ENCODE measurements at places on chromosomes 16 and 17.

GRCh38 chr17:67449845-67450755, 73.0 kb downstream of the PITPNC1 start:
- DNase-seq: no peak

DNA sequence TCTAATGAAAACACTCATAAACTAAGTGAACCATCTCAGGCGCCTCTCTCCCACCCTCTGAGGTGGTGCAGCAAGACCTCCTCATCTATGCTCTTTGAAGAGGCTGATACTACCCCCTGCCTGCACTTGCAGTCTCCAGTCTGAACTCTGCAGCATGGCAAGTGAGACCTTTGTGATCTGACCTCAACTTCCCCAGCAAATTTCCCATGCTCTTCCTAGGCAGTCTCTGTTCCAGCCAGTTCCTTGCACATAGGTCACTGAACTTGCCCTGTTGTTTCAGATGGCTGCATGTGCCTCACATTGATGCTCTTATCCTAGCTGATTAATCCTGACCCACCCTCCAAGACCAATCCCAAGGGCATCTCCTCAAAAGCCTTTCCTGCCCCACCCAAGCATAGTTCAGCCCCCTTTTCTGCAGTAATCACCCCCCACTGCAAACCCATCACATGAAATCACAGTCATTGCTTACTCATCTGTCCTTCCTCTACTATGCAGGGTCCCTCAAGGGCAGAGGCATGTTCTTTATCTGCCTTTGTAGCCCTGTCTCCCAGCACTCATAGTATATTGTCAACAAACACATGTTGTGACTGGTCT, 42.0 kb downstream of the TBX21 start:
- no peak for DNase-seq

DNA sequence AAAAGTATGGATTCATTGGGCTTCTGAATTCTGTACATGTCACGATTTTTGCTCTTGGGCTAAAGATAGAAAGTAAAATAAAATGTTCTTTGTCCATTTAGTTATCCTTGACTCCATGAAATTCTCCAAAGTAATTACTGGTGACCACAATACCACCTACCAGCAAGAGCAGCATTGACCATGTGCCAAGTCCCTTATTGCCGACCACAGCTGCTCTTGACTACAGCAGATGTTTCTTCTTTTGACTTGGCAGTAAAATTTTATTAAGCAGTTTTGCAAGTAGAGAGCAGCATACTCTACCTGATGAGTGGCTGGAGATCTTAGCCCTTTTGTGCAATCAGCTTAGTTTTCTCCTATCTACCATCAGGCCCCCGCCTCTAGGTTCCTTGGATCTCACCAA, 152.2 kb upstream of the TBX2 start:
- peak; percentile 69 for DNase-seq

- no peak for DNase-seq
Measured at GRCh38 chr16:69851491-69852240, 89.5 kb downstream of the WWP2 start.

DNA sequence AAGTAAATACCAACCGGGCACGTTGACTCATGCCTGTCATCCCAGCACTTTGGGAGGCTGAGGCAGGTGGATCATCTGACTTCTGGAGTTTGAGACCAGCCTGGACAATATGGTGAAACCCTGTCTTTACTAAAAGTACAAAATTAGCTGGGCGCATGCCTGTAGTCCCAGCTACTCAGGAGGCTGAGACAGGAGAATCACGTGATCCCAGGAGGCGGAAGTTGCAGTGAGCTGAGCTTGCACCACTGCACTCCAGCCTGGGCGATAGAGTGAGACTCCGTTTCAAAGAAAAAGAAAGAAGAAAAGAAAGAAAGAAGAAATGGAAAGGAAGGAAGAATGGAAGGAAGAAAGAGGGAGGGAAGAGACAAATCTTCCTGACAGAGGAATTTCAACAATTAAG, 108.7 kb downstream of the AHSP start:
- DNase-seq: no peak

DNA sequence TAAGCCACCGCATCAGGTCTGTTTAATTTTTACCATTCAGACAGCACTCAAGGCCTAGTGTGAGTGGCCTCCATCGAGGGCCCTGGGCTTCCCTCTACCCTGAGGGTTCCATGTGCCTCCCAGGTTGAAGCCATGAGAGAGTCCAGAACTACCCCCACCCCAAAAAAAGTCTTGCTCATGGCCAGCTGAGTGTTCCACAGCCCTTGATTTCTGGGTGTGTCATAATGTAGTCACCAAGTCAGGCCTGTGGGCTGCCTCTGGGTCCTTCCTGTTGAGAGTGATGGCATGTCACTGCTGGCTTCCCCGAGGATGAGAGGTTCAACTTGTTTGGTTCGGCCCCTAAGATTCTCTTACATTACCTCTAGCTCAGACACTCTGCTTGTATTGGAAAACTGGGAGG, 100.6 kb downstream of the PITPNC1 start:
- DNase-seq: peak; percentile 23

- DNase-seq: no peak
Measured at GRCh38 chr17:66635386-66636045, 199.4 kb upstream of the CACNG5 start.

DNA sequence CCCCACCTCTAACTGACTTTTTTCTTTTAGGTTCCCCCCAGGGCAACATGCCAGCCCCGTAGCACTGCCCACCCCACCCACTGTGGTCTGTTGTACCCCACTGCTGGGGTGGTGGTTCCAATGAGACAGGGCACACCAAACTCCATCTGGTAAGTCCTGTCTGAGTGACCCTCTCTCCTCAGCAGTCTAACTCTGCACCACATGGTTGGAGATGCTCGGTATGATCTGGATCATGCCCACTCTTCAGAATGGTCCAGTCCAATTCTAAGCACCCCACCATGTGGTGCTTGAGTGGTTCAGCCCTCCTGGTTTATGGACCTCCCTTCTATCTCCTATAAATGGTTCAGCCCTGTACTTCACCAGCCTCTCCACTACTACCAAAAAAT, 5.9 kb downstream of the KDM6B start:
- peak; percentile 44 for DNase-seq

DNA sequence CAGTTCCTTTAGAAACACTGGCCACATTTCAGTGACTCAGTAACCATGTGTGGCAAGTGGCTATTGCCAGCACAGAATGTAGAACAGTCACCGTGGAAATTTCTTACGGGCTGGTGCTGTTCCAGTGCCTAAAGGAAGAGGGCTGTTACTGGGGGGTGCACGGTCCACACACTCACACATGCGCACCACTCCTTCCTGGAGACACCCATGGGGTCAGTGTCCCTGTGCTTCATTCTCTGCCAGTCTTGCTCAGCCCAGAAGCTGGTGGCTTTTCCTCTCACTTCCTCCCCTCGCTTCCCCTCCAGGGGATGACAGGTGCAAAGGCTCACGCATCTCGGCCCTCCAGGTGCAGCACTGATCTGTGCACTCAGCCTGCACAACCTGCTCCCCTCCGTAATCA, 115.6 kb downstream of the CCDC182 start:
- no peak for DNase-seq
